ENCODE measurements at places on chromosomes 4 and X.

GRCh38 chr4:170214731-170215130, 125.0 kb upstream of the AADAT start:
- DNase-seq: no peak

GRCh38 chr4:124873361-124874171, 161.0 kb upstream of the ANKRD50 start:
- no peak for DNase-seq

DNA sequence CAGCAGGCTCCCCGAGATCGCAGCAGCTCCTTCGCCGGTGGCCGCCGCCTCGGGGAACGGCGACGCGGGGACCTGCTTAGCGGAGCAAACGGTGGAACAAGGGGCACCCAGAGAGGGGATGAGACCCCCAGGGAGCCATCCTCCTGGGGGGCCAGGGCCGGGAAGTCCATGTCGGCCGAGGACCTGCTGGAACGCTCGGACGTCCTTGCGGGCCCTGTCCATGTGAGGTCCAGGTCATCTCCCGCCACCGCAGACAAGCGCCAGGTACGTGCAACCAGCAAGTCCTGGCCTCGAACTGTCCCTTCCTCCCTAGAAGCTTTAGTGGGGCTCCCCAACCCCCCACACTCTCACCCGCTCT, 156.3 kb downstream of the SOWAHB start:
- DNase-seq: no peak

- no peak for DNase-seq
Observed at GRCh38 chr4:529563-529962, 30.6 kb downstream of the PIGG start.

DNA sequence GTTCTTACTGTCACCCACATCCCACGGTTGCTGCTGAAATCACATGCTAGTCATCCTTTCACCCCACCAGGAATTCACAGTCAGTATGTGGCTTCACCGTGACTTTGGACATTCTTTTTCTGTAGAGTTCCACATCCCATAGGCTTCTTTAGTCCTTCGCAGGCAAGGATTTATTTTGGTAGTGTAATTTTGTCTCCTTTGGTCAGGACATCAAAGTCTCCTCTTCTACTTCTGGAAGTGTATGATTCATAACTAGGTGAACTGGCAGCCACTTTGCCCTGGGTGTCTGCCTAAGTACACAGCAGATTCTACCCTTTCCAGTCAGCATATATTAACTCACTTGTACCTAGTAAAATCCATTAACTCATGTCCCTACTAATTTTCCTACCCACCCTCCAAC, 38.3 kb upstream of the MMAA start:
- no peak for DNase-seq

All from amniotic stem cell (primary cell).